ENCODE measurements at places on chromosomes 4 and X.

DNA sequence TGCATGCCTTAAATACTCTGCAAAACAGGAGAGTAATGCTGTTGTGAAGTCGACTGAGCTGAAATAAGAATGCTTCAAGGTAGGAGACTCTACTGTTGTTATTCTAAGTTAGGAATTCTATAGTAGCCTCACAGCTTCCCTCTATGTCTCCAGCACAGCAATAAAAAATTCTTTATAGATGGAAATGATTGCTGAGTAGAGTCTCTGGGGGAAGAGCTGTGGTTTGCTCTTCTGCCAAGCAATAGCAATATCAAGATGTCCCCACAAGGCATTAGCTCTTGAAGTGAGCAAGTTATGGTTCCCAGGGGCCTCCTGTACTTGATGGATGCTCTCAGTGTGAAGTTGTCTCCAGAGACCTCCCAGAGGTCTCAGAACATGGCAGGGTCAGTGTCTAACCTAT is 880.6 kb upstream of the FRG1 start:
- DNase-seq: no peak

DNA sequence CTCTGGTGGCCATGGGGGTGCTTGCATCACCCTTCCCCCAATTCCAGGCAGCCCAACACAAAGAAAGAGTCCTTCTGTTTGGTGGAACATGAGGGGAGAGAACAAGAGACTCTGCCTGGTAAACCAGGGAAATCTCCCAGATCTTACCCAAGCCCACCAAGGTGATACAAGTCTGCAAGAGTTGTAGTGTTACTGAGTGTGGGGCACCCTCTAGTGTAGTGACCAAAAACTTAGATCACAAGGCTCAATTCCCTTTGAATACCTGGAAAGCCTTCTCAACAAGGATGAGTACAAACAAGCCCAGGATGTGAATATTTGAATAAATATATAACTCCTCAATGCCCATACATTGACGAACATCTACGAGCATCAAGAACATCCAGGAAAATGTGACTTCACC is 64.7 kb downstream of the IL13RA2 start:
- no peak for DNase-seq

- DNase-seq: no peak
These were observed 1.4 kb upstream of the EMCN start for GRCh38 chr4:100519205-100519604.

DNA sequence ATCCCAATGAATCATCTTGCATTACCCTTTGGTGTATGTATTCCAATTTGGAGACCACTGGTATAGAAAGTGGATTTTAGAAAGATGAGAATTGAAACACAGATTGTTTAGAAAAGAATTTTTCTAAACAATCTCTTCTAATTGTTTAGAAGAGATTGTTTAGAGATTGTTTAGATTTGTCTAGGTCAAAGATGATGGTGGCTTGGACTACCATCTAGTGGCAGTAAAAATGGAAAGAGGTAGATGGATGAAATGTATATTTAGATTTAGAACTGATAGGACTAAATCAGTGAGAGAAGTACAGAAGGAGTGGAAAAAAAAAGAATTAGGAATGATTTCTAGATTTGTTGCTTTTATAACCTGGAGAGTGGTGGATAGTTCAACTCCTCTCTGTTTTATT is 70.6 kb downstream of the ARSJ start:
- no peak for DNase-seq

- DNase-seq: no peak
These were observed 31.1 kb downstream of the TACC3 start for GRCh38 chr4:1752284-1753041.

- no peak for DNase-seq
These were observed 12.4 kb upstream of the SETD7 start for GRCh38 chr4:139568206-139568955.

DNA sequence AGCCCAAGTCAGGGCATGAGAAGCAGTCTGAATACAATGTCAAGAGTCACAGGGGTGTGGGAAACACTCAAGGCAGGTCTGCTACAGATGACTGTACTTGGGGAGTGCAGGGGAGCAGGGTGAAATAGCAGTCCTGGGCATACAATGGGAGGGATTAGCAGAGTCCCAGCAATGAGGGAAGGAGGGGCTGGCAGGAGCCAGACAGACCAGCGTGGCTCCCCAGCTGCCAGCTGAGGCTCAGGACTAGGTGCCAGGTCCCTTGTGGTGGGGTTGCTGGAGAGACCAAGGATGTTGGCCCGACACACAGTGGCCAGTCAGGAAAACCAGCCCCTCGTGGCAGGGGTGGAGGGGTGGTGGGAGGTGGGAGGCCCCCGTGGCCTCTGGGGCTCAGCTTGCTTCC is 86.6 kb downstream of the RTL5 start:
- no peak for DNase-seq

- no peak for DNase-seq
These were observed 72.7 kb upstream of the H2AZ1 start for GRCh38 chr4:100022792-100023222.

GRCh38 chrX:32137525-32137924 is 1065.7 kb upstream of the FTHL17 start:
- no peak for DNase-seq

DNA sequence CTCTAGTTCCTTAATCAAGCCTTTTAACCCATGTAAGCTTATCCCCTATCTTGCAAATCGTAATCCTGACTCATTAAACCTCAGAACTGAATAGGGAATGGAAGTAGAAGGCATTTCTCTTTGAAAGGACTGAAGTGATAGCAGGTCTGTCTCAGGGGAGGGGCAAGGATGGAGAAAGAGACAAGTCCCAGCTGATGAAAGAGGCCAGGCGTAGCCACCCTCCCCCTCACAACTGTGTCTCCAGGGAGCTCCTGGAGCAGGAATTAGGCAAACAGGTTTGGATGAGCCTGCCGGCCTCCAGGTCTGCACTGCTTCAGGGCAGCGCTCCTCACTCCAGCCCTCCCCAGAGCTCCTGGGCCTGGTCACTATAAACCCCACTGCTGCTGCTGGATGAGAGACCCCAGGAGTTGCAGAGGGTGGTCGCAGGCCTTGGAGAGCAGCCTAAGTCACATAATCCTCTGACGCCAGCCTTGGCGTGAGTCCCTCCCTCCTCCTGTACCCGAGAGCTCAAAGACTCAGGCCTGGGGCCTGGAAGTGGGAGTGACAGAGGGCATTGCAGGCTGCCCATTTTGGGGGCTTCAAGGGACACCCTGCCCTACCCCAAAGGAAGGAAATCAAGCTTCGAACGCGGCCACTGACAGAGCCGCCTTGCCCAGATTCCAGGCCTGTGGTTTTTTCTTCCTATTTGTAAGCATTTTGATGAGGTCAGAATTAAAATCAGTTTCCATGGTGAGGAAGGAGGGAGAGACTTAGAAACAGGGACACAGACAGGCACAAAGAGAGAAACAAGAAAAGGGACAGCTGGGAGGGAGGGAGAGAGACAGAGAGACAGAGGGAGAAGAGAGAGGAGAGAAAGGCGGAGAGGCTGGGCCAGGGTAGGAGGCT is 21.2 kb upstream of the MSX1 start:
- no peak for DNase-seq
